ENCODE measurements at places on chromosomes 2 and 18. TPM values are rescaled to one million over a fixed set of nuclear protein-coding genes. Genes with fewer than 3 reads are reported as not detected.
A peak's percentile ranks its signal among the peaks of the same experiment; 100 is the strongest.

Gene OTX1
- not detected for total RNA-seq

Gene ARHGAP28
- not detected for total RNA-seq

Gene GBX2
- not detected for total RNA-seq

DNA sequence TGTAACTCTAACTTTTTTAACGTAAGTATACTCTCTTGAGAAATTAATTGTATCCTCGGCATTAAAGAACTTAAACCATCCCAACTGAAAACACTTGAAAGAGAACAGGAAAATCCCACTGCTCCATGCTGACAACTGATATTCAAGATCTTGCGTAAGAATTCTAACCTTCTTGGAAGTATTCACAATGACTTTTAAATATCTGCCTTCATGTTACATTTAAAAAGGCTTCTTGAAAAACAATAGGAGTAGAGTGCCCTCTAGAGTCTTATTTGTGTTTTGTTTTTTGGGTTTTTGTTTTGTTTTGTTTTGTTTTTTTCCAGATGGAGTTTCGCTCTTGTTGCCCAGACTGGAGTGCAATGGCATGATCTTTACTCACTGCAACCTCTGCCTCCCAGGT is 65.4 kb upstream of the DNAJC10 start:
- DNase-seq, result peak; percentile 15

GRCh38 chr2:68290901-68291300 is 28.8 kb downstream of the CNRIP1 start:
- no peak for DNase-seq

DNA sequence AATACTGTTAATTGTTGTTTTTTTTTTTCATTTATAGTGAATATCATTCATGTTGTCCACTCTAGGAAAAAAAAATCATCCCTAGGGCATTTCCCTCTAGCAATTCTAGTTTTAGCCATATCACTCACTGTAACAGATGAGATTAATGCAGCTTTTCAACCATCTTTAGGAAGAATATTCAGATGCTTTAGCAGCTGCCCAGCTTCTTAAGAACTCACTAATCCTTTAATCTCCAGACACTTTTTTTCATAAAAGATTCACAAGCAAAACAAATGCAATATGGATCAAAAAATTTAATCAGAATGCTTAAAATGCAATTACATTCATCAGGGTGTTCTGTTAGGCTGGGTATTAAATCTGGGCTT is 692.6 kb downstream of the ERBB4 start:
- no peak for DNase-seq

DNA sequence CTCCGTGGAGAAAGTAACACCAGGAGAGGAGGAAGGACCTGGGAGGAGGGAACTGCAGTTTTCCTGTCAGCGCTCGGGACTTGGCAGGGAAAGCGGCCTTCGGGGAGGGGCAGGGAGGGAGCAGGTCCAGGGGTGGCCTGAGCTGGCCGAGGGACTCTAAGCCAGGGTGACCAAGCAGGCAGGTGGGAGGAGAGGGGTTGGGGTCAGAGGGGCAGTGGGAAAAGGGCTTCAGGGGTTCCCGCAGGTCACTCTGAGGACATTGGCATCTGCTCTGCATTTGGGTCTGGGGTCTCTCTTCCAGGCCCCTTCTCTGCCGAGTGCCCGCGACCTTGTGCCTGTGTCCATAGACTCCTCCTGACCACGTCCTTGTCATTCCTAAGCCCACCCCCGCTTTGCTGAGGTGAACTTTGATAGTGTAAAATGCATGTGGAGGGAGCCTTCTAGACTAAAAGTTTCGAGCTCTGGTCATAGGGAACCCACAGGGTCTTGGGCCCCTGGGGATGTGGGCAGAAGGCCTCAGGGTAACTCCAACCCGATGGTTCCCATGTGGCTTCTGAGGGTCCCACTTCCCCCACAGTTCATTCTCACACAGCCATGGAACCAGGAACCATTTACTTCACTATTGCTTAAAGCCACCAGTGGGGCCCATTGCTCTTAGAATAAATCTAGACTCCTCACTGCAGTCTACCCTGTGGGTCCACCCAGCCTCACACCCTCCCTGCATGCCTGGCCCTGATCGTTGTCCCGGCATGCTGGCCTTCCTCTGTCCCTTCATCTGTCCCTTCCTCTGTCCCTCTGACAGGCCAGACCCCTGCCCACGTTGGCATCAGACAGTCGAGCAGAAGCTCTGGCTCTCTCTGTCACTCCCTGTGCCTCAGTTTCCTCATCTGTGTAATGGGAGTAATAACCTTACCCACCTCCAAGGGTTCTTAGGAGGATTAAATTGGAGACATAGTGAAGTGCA is 229.2 kb downstream of the SEPTIN10 start:
- no peak for DNase-seq

GRCh38 chr2:70720124-70720523 is 47.9 kb downstream of the ADD2 start:
- no peak for DNase-seq

GRCh38 chr2:160632084-160632975 is 138.7 kb upstream of the RBMS1 start:
- no peak for DNase-seq
